ENCODE measurements at places on chromosomes 6 and 20.

DNA sequence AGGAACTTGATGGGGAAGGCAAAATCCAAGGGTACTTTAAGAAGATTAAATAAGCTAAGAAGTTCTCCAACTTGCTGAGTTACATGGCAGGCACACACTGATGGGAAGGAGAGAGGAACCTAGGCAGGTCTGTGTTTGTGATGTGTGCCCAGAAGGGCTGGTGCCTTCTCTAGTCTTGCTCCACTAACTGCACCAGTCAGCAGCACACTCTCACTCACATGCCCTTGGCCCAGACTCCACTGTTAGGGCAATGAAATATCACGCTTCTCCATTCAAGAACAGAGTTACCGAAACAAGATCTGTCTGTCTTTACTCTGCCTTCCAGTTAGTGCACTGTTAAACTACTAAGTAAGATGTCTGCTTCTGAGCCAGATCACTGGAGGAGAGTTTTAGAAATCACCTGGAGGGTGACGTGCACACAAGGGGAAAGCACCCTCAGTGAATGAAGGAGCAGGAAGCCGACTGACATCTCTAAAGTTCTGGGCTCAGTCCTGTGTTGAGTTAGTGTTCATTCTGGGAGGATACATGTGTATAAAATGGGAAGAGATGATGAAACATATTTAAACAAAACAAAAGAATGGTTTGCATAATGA is 251.1 kb downstream of the FOXC1 start:
- DNase-seq: no peak

DNA sequence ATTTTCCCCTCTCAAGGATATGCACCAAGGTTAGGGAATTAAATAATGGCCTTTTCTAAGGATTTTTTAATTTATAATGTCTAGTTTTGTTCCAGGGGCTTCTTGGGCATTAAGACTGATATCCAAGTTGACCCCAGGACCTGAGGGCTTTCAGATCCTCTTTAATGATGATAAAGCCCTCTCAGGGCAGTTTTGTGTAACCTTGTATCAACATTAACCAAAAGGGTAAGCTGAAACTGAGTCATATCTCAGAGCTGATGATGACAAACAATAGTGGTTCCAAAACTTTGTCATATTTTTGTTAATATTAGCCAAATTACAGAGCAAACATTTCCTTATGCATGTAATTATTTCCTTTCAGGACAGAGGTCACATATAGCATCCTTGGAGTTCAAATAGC is 309.4 kb upstream of the MAN1A1 start:
- DNase-seq: no peak

- DNase-seq: no peak
These were observed 640 bp downstream of the SAYSD1 start for GRCh38 chr6:39114388-39114703.

DNA sequence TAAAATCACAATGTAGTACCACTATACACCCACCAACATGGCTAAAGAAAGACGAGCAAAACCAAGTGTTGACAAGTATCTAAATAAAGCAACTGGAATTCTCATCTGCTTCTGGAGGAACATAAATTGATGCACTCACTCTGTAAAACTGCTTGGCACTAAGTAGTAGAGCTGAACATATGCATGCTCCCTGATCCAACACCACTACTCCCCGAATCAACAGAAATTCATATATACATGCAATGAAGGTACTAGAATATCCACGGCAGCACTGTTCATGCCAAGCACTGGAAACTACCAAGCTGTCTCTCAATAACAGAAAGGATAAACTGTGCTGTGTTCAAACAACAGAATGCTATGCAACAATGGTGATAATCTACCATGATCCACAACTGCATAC is 219.5 kb upstream of the RIN2 start:
- DNase-seq: no peak

DNA sequence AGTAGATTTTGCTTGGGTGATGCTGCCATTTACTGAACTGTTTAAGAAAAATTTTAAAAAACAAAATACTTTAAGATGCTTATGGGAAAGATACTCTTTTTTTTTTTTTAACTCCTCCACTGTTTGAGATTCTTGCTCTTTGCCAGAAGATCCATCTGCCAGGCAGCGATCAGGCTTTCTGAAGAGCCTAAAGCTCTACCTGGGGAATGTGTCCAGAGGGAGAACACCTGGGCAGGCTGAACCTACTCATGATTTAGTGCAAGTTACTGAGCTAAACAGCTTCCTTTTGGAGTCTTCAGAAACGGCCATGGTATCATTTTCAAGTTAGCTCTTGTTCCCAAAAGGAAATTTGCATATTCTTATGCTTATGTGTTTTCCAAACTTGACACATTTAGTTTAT is 23.5 kb upstream of the MLIP start:
- DNase-seq: no peak

All from HCT116 (cell line).